ENCODE measurements at places on chromosomes 1 and 21. TPM values are rescaled to one million over a fixed set of nuclear protein-coding genes. Genes with fewer than 3 reads are reported as not detected.
A peak's percentile ranks its signal among the peaks of the same experiment; 100 is the strongest.

GRCh38 chr1:229199261-229200243, 71.4 kb upstream of the RAB4A start:
- peak; percentile 40 for DNase-seq

DNA sequence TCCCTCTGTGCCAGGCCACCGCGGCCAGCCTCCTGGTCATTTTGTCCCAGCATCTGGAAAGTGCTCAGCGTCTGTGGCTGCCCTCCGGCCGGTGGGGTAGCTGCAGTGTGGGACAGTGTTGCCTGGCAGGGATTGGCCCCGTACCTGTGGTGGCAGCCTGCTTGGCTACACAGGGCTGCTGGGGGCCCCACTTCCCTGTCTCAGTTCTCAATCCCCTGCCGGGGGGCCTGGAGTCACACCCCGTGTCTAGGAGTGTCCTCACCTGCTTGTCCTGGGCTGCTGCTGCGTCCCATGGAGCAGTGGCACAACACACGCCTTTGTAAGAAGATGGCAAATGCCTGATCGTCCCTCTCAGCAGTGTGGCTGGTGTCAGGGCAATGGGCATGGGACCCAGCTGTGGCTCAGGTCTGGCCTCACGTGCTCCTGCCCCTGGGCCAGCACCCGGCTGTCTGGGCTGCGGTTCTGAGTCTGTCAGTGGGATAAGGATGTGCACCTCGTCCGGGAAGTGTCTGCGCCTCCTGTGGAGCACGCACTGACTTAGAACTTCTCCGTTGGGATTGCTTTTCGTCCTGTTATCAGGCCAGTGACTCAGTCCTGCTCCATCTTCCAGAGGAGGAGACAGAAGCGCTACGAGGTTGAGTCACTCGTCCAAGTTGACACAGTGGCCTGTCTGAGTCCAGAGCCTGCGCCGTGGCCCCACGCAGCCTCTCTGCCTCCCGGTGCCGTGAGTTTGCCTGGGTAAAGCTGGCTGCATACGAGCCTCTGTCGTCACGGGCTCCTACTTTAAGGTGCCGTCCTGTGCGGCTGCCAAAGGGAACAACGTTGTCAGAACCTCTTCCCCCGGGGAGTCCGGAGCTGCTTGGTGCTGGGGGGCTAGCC, 41.0 kb downstream of the CRYAA start:
- DNase-seq: peak; percentile 6

GRCh38 chr1:49677706-49678105, 346.0 kb downstream of the AGBL4 start:
- DNase-seq: no peak

- DNase-seq: peak; percentile 87
Measured at GRCh38 chr1:101253976-101254674, 17.3 kb downstream of the S1PR1 start.

GRCh38 chr1:228837817-228838716, 102.8 kb downstream of the RHOU start:
- DNase-seq: peak; percentile 97

CLCA4 gene
- not detected for total RNA-seq

KRTAP19-3 gene
- not detected for total RNA-seq

DIO1 gene
- not detected for total RNA-seq

- DNase-seq: no peak
Measured at GRCh38 chr21:34648739-34649297, 20.0 kb upstream of the CLIC6 start.

- DNase-seq: no peak
Measured at GRCh38 chr1:41925712-41926111, 7.0 kb upstream of the HIVEP3 start.

FCRL5 gene
- total RNA-seq: not detected

TMOD4 gene
- not detected for total RNA-seq

DNA sequence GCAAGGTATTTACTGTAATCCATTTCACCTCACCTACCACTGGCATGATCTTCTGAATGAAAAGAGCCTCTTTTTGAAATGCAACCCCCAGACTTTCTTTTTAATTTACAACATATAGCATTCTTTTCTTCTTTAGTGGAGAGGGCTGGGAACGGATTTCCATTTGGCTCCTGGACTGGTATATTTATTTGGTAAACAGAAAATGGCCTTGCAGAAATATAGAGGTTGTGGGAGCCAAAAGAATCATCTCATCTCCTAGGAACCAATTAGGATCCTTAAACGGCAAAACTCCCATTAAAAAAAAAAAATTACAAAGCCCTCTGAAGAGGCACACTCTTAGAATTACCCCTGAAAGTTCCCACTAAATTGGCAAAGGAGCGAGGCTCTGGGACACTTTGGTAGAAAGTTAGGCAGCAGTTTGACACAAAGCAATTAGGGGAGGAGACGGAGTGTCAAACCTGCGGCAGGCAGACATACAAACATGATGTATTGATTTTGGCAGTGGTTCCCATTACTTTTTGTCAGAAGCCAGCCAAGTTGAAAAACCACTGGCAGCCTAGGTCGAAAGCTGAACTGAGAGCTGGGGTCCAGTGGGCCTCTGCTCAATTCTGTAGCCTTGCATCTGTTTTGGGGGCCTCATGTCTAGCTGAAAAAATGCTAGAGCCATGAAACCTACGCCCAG, 135.1 kb upstream of the MAGI3 start:
- no peak for DNase-seq

GRCh38 chr1:211474451-211474850, 17.5 kb downstream of the RD3 start:
- DNase-seq: peak; percentile 32

FCGR3A gene
- total RNA-seq: not detected

SPRR2G gene
- not detected for total RNA-seq

DNA sequence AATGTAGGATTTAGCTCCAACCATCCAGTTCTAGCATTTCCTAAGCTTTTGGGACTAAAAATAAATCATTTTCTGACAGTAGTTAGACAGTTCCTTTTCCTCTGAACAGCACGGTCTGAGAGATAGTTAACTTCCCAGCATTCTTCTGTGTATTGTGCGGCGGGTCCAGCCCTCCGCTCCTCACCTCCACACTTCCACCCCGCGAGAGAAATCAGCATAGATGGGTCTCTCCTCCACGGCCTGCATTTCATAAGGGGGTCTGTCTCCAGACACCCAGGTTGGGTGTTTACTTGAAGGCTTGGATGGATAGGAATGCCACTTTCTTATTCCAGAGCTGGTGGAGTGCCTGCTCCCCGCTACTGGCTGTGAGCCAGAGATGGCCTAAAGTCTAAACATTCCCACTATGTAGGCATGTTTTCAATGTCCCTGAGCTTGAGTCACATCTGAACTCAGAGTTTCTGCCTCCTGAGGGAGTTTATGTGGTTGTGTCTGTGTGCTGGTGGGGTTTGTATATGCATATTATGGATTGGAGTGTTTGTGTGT, 38.0 kb upstream of the PPP2R5A start:
- DNase-seq: peak; percentile 38

DNA sequence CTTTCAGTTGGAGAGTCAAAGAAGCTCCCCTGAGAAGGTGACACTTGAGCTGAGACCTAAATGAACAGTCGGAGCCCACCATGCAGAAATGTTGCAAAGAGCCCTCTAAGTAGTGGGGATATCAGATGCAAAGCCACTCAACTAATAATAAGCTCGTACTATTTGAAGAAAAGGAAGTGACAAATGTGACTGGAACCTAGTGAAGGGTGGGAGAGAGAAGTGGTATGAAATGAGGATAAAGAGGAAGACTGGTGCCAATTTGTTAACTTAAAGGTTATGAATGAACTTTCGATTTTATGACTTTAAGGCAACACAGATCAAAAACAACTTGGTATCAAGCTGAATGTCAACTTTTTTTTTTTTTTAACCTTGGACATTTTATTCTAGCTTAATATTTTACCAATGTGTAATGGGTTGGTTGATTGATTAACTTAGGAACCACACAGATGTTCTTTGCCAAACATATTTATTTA, 14.7 kb downstream of the LYPLAL1 start:
- DNase-seq: peak; percentile 41

SLAMF8 gene
- under 0.01 TPM for total RNA-seq

PKLR gene
- not detected for total RNA-seq

DNA sequence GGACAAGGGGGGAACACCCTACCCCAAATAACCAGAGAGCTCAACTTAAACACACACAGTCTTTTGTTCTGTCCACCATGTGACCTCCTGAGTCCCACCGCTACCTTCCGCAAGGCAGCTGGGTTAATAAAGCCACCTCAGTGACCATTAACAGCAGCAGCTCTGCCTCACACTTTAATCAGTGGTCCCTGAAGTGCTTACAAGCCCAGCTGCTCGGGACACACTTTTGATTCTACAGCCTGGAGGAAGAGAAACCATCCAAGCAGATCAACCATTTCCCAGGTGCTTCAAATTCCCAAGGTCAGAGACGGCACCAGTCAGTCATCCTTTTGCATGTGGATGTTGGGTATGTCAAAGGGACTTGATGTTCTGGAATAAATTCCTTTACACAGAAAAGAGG, 70.1 kb downstream of the KCNJ15 start:
- DNase-seq: no peak

DNA sequence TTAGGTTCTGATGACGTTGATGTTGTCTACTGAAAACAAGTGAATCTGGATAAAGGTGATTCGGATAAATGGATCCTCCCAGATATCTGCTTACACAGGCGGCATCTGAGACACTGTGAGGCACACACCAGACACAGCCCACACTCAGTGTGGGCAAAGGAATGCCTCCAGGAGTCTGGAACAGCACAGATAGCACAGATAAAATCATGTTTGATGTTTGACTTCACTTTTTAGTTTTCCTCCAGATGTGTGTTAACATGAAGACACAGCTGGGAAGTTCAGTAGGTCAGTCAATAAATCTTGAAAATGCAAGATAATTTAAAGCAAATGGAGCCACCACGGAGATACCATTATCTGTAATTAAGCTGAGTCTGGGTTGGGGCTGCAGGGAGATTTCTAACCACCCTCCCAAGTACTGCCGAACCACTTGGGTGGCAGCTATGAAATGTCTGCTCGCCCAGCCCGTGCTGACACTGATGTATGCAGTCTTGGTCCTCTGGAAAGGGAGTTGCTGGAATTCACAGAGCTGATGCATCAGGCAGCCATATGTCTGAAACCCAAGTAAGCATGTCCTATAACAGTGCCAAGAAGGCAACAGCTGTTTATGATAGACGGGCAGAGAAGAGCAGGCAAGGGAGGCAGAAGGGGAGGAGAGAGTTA, 11.7 kb downstream of the CAPN9 start:
- DNase-seq: no peak

DDX59 gene
- total RNA-seq: 18.7 TPM

GRCh38 chr21:42025376-42026081, 15.4 kb upstream of the ZBTB21 start:
- peak; percentile 83 for DNase-seq

GRCh38 chr1:224528900-224529299, 87.2 kb upstream of the CNIH3 start:
- peak; percentile 92 for DNase-seq

TFF2 gene
- total RNA-seq: not detected
